ENCODE measurements at places on chromosomes 16 and 17. TPM values are rescaled to one million over a fixed set of nuclear protein-coding genes. Genes with fewer than 3 reads are reported as not detected.
A peak's percentile ranks its signal among the peaks of the same experiment; 100 is the strongest.

GRCh38 chr16:30780021-30780420 is 7.0 kb downstream of the ZNF629 start:
- DNase-seq: no peak
- H3K4me3 ChIP-seq: no peak overlapping the region
- peaks cover 18% of the 10 kb centered on the region for H3K4me1 ChIP-seq
- H3K27me3 ChIP-seq: no peaks in the 10 kb centered on the region
- H3K36me3 ChIP-seq: peaks cover 15% of the 10 kb centered on the region

GRCh38 chr16:57611706-57612105 is 16.7 kb upstream of the ADGRG1 start:
- H3K27ac ChIP-seq: peak overlapping the region; percentile 95
- DNase-seq: no peak
- peaks cover 2% of the 10 kb centered on the region for H3K36me3 ChIP-seq
- H3K4me1 ChIP-seq: peaks cover 69% of the 10 kb centered on the region
- H3K4me3 ChIP-seq: no peak overlapping the region
- H3K27me3 ChIP-seq: no peaks in the 10 kb centered on the region

GRCh38 chr16:87053016-87053982 is 263.9 kb downstream of the C16orf95 start:
- H3K36me3 ChIP-seq: no peaks in the 10 kb centered on the region
- no peaks in the 10 kb centered on the region for H3K4me1 ChIP-seq
- peaks cover 16% of the 10 kb centered on the region for H3K27me3 ChIP-seq
- no peak overlapping the region for H3K27ac ChIP-seq
- no peak for DNase-seq
- H3K4me3 ChIP-seq: no peak overlapping the region

- H3K27me3 ChIP-seq: peaks cover 34% of the 10 kb centered on the region
- H3K4me3 ChIP-seq: no peak overlapping the region
- no peak overlapping the region for H3K27ac ChIP-seq
These were observed 866 bp upstream of the PCTP start for GRCh38 chr17:55749985-55750384.

- no peaks in the 10 kb centered on the region for H3K4me1 ChIP-seq
- H3K27ac ChIP-seq: no peak overlapping the region
- H3K4me3 ChIP-seq: no peak overlapping the region
- H3K27me3 ChIP-seq: no peaks in the 10 kb centered on the region
- H3K36me3 ChIP-seq: peaks cover 11% of the 10 kb centered on the region
- no peak for DNase-seq
These were observed 62.9 kb downstream of the LMF1 start for GRCh38 chr16:907842-908241.

- peaks cover 50% of the 10 kb centered on the region for H3K4me1 ChIP-seq
- peaks cover 45% of the 10 kb centered on the region for H3K27me3 ChIP-seq
- peak within 1 kb of the TSS; percentile 48 for H3K27ac ChIP-seq
- peak; percentile 43 for DNase-seq
- H3K4me3 ChIP-seq: peak within 1 kb of the TSS; percentile 73
- H3K36me3 ChIP-seq: no peaks in the 10 kb centered on the region
These were observed at the start of gene CNTNAP1 for GRCh38 chr17:42681976-42682721. TSS of gene CNTNAP1 (plus strand) at chr17:42682531. CDS start at chr17:42682830, 299 bp downstream.

ADGRG1 gene
- 2.8 TPM for total RNA-seq

EIF3CL gene
- 45.8 TPM for total RNA-seq

Measured in activated naive CD8-positive, alpha-beta T cell treated with anti-CD3 and anti-CD28 coated beads for 36 hours (primary cell).